ENCODE measurements at places on chromosomes 3 and 15.
A peak's percentile ranks its signal among the peaks of the same experiment; 100 is the strongest.

DNA sequence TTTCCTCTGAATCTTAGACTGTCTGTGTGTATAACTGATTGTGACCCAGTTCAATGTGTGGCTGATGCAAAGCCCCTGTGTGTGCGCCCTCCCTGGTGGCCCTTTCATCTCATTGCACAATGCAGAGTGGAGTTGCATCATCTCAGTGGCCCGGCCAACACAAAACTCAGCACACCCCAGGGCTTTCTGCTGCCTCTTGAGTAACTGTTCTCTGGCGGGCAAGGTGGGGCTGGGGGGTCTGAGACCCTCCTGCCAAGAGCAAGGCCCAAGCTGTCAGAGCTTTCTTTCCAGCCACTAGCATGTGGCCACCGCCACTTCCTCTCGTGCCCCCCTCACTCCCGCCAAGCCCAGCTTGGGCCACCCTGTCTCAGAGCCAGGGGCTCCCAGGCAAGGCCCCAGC is 80.7 kb upstream of the ALDH1L1 start:
- DNase-seq = no peak

- peak; percentile 7 for DNase-seq
Measured at GRCh38 chr15:88701561-88702095, 62.8 kb downstream of the ISG20 start.

DNA sequence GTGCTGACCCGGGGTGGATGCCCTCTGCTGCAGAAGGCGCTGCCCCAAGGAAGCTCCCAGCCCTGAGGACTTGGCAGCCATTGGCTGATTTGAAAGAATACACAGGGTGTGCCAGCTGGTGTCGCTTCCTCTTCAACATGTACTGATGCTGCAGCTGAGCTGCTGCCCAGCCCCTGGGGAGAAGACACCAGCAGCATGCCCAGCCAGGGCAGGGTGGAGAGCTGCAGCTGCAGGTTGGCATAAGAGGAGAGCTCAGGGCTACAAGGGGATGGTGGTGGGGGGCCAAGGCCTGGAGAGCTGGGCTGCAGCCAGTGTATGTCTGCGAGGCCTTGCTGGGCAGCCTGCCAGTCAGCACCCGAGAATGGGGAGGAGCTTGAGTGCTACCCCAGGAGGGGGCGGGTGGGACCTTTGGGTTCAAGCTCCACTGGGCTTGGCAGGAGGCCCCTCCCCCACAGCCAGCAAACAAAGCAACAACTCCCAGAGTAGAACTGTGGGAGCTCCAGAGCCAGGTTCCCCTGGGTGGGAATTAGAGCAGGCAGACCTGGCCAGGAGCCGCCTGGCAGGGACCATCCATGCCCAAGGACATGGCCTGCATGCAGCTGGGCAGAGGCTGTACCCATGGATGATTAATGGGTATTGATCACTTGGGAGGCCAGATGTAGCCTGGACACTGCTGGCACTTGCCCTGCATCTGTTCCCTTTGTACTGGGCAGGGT is 9.2 kb upstream of the SEMA4B start:
- DNase-seq = no peak

- DNase-seq = no peak
Measured at GRCh38 chr3:165768680-165769079, 68.5 kb downstream of the BCHE start.

GRCh38 chr3:43248185-43248583 is 38.2 kb upstream of the SNRK start:
- no peak for DNase-seq

DNA sequence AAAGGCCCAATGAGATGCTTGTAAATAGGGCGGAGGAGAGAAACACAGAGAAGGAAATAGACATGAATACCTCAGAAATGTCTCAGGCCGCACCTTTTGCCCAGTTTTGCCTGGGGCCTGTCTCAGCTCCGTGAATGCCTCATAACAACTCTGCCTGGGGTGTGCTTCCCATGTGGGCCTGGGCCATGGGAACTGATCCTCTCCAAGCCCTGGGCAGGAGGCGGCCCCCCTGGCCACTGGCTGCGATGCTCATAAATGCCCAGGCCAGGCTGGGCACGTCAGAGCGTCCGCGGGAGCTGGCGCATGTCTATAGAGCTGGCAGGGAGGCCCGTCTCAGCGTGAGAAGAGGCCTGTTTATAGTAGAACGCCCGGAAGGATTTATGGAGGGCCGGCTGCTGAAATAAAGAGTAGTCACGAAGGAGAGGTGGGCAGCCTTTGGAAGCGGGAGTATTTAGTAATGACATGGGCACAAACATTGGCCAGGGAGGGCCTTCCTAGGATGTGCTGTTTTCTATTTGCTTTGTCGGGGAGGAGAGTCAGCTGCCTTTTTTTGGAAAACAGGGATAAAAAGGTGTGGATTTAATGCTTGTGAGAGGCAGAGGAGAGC is 85.9 kb upstream of the IGF1R start:
- no peak for DNase-seq

GRCh38 chr3:85270488-85270887 is 311.7 kb downstream of the CADM2 start:
- no peak for DNase-seq

GRCh38 chr3:180615954-180616353 is 14.0 kb downstream of the TTC14 start:
- no peak for DNase-seq

- DNase-seq = no peak
Measured at GRCh38 chr15:89211678-89212170, 9.7 kb downstream of the RLBP1 start.

DNA sequence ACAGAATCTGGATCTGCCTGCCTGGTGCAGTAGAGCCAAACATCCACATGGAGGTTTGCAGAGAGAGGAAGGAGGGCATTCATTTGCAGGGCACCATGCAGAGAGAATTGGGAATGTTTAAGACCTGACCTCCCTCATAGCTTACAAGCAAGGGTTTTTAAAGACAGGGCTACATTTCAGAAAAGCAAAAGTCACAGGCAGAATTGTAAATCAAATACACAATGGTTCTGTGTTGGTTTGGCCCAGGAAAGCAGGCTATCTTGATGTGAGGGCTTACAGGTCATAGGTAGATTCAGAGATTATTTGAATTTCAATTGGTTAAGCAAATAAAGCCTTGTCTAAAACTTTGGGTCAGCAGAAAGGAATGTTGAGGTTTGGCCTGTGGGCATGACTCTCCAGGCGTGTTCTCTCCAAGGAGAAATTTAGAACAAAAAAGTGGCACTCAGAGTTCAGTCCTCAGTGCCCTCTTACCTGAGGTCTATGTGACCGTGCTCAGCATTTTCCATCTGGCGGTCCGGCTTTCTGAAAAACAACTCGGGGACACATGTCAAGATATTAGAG is 91.5 kb downstream of the CD47 start:
- no peak for DNase-seq

DNA sequence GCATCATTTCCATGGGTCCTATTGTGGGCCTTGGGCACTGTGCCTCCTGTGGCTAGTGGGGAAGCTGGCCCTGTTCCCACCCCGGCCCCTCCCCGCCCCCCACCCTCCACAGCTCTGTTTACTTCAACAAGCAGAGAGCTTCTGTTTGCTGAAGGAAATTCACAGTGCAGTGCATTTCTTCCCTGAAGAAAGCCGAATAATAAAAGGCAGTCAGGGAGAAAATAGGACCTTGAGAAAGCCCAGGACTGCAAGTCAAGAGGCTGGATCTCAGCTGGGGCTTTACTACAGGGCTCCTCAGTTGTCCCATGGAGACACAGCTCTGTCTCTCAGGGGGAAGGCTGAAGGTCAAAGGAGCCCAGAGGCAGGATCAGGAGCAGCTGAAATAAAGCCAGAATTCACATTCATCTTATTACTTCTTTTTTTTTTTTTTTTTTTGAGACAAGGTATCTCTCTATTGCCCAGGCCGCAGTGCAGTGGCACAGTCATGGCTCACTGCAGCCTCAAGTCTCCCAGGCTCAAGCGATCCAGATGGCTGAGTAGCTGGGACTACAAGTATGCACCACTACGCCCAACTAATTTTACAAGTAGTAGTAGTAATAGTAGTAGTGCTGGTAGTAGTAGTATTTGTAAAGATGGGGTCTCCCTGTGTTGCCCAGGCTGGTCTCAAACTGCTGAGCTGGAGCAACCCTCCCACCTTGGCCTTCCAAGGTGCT is 33.0 kb upstream of the LACTB start:
- DNase-seq = no peak

DNA sequence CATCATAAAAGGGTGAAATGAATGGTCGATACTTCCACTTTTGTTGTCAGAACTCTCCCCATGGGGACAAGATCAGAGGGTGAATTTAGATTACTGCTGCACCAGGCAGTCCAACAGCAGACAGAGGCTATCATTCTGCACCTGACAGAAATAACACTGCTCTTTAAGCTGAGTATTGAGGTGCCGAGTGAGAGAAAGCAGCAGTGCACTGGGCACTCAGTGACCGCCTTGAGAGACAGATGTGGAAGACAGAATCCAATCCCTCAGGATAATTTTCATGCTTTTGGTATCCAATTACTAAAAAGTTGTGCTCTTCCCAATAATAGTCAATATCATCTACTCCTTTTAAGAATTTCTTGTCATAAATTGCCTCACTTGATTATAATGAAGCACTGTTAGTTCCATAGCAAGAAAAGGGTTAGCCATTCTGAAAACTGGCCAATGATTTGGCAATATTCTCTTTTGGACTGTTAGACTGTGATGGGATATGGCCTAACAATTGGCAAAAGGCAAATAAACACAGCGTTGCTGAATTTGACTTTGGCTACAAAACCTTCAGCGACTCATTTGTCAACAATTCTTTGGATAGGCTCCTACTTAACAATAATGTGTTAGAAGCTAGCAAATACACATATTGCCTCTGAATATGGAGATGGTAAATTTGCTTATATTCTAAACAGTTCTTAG is 5.5 kb downstream of the FGF7 start:
- no peak for DNase-seq

GRCh38 chr3:107188262-107188661 is 189.0 kb upstream of the CCDC54 start:
- no peak for DNase-seq

DNA sequence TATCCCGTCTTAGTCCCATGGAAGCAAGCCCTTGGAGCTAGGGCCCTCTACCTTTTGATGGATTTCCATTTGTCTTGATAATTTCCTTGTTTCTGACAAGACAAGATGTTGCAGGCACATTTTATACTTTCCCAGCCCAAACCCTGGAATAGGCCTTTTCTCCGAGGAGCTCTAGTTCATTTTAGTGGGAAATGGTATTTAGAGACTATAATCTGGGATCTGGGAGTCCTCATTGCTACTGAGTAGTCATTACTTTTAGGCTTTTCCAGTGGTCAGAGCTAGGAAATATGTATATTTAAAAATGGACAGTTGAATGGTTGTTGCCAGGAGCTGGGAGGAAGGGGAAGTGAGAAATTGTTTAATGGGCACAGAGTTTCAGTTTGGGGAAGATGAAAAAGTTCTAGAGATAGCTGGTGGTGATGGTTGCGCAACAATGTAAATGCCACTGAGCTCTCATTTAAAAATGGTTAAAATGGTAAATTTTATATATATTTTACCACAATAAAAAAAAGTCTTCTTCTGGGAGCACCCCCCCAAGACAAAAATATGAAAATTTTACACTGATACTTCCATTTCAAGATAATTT is 31.6 kb downstream of the MLH1 start:
- DNase-seq = no peak

- no peak for DNase-seq
Measured at GRCh38 chr3:99843590-99844258, 26.1 kb downstream of the CMSS1 start.

DNA sequence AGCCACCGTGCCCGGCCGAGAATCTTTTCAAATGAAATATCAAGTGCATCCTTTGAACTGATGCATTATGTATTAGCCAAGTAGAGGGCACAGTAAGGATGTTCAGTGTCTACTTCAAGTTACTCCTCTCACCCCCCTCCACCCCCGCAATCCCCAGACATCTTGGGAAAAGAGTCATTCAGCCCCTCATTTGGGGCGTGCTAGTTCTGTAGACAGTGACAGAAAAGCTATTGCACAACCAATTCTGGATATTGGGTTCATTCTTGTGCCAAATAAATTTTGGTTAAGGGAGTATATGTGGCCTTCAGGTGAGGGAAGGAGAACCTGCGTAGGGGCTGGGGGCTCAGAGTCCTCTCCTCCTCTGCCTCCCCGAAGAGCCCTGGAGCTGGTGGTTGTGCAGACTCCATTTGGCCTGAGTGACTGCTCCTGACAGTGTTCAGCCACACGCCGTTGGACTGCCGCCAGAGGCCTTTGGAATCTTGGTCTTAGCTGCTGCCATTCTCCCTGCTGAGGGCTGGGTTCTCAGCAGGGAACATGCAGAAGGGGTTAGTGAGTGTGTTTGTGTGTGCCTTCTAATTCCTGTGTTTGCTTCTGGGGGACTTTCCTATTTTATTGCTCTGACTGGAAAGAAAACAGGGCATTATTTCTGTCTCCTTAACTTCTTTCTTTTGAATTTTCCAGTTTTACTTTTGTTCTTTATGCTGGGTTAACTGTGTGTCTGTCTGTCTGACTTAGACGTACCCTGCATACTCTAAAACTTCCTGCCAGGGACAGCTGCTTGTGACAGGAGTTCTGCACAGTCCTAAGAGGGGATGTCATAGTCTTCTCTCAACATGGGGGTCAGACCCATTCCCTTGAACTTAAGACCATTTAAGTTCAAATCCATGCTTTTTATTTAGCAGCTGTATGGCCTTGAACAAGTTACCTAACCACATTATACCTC is 21.0 kb downstream of the RARB start:
- DNase-seq = no peak

GRCh38 chr3:15953841-15954240 is 156.1 kb upstream of the ANKRD28 start:
- DNase-seq = no peak

DNA sequence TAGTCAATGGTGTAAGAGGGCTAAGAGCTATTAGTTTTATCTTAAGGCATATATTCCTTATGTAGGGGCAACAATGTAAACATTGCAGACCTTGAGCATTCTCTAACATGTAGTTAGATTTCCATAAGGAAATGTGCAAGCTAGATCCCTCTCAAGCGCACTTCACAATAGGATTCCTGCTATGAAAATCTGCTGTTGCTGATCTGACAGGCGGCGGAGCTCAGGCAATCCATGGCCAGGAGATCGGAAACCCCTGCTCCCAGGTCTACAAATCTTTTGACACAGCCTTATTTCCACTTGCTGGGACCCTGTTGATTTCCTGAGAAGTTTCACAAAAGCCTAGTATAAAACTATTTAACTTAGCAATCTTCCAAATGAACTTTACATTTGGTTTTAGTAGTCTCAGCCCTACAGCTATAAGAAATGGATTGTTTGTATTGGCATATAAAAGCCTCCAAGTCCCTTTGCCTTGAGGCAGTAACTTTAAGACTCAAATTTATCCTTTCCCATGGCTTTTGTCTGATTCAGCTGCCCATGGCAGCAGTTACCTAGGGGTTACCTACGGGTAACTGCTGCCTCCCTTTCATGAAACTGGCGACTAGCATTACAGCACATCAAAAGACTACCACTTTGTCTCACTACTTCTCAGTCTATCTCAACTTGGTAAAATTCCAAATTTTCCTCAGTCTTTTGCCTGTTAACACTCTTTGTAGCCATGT is 22.7 kb downstream of the TRA2B start:
- no peak for DNase-seq

All from activated CD8-positive, alpha-beta memory T cell treated with anti-CD3 and anti-CD28 coated beads for 1 hour (primary cell).